CD4-positive, CD25-positive, alpha-beta regulatory T cell (primary cell): ENCODE measurements at places on chromosomes 16 and 17. TPM values are rescaled to one million over a fixed set of nuclear protein-coding genes. Genes with fewer than 3 reads are reported as not detected.
A peak's percentile ranks its signal among the peaks of the same experiment; 100 is the strongest.

- no peak for DNase-seq
Measured at GRCh38 chr17:3221850-3222249, 14.4 kb downstream of the OR1A1 start.

DNA sequence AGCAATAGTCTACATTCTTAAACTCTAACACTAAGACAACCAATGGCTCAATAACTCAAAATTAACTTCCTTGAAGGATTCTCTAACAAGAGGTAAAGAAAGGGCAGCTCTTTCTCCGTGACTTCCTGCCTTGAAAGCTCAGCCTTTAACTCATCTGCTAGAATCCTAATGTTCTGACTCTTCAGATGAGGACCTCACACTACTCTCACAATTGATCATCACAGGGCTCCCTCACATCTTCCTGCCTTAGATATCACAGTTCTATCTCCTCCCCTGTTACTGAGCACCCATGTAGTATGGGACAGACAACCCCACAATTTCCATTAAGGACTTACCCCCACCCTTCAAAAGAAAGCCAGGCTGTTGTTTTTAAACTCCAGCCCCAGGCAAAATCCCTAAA is 33.5 kb downstream of the SMURF2 start:
- no peak for DNase-seq

The CNTNAP4 gene
- not detected for total RNA-seq

The E4F1 gene
- 38.7 TPM for total RNA-seq

The TPPP3 gene
- not detected for total RNA-seq

DNA sequence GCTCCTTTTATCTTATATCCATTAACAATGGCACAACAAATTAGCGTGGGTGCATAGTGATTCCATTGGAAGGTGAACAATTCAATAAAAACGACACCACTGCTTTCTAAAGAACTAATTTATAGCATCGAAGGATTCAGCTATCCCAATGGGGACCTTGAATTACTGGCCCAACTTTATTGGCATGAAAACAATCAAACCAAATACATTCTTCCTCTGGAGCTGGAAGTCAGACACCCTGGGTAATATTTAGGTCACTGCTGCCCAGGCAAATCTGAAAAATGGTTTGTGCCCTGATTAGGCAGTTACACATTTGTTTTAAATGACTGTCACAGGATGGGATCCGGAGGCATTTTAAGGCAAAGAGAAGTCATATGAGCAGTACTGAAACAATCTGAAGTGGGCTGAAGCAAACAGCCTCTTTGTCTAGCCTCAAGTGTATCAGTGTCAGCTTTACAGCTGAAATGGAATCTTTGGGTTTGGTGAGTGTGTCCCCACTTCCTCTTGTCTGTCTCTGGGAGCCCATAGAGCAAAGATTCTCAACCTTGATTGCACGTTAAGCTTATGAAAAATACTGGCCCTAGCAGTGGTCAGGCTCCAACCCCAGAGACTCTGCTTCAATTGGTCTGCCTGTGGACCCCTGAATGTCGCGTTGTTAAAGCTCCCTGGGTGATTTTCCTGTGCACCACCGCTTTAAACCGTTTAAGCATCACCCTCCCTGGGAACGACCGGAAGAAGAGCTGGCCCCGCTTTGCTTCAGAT is 30.3 kb downstream of the CDK5R1 start:
- no peak for DNase-seq

- DNase-seq, result no peak
Measured at GRCh38 chr17:61401389-61402072, 1.9 kb downstream of the TBX2 start.

The KRT27 gene
- not detected for total RNA-seq

DNA sequence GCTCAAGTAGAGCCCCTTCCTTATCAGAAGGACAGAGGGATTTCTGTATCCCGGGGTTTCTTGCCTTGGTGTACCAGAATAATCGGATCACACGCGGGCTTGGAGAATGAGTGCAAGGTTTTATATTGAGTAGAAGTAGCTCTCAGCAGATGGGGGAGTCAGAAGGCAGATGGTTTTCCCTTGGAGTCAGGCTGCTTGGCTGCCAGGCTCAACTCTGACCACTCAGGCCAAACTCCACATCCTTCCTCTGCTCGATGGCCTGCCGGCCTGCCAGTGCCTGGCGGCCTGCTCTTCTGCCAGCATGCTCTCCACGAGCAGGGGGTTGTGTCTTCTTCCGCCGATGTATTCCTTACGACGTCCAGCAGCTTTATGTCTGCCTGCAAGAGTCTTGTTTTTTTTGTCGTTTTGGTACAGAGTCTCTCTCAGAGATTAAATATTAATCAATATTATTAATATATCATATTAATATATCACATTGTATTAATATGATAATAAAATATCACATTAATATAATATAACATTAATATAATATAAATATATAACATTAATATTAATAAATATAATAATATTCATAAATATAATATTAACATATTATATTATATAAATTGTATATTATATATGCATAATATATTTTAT is 229.2 kb upstream of the WSCD1 start:
- no peak for DNase-seq

The HBM gene
- not detected for total RNA-seq

DNA sequence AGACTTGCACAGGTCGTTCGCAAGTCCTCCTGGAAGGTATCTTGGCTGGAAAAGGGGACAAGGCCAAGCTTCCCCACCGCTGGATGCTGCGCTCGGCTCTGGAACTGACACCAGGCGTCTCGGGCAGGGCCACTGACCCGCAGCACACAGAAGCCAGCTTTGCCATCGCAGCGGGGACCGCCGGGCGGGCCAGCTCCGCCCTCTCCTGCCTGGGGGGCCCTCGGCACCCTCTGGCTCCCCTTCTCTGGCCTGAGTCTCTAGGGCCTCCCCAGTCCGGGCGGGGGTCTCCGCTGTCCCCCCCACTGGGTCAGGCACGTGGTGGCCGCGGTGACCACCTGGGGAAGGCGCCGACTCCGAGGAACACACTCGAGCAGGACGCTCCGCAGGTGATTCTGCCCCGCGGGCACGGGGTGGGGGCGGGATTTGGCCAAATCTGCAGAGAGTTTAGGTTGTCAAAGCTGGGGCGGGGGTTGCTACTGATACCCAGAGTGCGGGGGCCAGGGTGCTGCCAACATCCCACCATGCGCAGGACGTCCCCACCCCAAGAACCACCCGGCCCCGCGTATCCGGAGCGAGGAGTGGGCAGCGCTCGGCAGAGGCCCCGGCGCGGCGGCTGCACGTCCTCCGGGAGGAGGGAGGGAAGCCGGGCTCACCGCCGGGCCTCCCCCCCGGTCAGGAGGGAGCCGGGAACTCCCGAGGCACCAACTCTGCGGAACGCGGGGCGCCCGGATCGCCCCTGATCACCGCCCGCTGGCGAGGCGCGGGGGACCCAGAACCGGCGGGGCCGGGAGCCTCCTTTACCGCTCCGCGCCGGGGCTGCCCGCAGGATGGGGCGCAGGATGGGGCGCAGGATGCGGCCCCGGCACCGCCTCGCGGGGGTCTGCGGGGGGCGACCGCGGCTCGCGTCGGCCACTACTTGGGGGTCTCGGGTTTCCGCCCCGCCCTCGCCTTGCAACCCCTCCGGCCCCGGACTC is 744 bp upstream of the METRNL start:
- peak; percentile 19 for DNase-seq

The ZP2 gene
- not detected for total RNA-seq

- DNase-seq, result no peak
Measured at GRCh38 chr17:49862781-49863331, 15.0 kb upstream of the TAC4 start.

DNA sequence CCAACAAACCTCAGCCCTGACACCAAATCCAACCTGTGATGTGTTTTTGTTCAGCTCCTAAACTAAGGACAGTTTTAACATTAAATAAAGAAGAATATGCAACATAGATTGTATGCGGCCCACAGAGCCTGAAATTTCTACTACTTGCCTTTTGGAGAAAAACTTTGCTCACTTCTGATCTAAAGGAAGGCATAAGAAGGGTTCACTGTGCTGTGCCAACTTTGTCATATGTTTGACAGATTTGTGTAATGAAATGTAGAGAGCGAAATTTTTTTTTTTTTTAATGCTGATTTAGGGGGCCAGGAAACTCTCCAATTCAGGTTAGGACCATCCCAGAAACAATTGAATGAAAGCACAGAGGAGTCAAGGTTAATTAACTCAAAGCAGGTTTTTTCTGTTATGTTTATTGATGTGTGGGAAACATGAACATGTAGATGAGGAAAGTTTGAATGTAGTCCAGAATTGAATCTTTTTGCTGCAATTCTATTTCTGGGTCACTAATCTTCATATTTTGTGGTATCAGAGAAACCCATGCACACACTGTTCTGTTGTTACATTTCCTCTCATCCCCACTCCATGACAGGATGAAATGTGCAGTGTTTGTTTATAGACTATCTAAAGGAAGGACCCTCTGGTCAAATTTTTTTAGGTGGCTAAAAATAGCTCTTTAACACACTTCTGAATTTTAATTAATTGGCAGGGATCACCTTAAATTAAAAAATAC is 71.5 kb downstream of the TAOK1 start:
- DNase-seq, result no peak

The KRT32 gene
- total RNA-seq, result not detected

DNA sequence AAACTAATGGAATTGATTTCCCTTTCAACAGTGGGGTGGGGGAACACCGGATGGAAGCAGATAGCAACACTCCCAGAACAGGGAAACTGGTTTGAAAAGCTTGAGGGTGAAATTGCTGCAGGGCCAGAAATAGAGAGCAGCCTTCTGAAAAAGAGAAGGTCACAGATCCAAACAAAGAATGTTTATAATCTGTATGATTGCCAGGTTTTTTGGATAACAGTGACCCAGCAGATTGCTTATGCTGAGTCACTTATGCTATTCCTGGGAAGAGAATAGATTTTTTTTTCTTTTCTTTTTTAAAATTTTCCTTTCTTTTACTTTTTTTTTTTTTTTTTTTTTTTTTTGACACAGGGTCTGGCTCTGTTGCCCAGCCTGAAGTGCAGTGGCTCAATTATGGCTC is 641.3 kb downstream of the KCNJ2 start:
- no peak for DNase-seq

DNA sequence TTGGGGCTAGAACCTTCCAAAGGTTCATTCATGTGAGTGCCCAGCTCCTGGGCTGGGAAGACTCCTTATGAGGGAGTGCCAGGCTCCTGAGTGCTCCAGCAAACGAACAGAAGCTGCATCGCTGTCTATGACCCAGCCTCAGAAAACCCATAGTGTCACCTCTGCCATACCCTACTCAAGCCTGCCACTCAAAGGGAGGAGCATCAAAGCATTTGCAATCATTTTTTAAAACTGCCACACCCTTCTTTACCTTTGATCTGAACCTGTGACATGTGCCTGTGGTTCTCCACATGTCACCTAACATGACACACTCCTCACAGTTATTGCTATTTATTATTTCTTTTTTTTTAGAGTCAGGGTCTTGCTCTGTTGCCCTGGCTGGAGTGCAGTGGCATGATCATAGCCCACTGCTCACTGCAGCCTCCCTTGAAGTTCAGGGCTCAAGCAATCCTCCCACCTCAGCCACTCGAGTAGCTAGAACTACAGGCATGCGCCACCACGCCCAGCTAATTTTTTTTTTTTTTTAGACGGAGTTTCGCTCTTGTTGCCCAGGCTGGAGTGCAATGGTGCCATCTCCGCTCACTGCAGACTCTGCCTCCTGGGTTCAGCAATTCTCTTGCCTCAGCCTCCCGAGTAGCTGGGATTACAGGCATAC is 7.3 kb upstream of the KDM8 start:
- DNase-seq, result peak; percentile 88

GRCh38 chr16:30927789-30928378 is 4.5 kb downstream of the FBXL19 start:
- no peak for DNase-seq

- no peak for DNase-seq
Measured at GRCh38 chr16:4548124-4548523, 8.0 kb upstream of the C16orf96 start.

DNA sequence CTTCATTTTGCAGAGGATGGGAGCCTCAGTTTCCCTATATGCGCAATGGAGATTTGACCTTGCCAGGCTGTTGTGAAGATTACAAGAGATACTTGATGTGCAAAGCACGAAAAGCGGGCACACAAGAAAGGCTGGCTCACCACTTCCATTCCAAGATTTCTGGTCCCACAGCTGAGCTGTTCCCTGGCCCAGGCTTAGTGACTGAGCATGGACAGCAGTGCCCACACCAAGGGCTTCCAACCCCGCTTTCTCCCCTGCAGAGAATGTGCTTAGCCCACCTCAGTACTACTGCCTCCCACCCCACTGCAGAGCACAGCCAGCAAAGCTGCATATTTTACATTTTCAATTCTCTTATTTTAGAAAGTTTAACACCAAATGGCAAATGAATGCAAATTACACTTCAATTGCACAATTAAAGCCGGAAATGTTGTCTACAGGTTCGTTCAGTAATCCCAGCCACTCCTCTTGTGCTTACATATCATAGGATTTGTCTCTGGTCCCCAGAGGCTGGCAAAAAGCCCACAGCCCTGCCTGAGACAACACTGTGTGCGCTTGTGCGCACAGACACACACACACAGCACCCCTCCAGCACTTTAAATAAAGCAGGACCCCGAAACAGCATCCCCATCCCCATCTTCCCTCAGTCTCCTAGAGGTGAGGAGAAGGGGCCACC is 51.8 kb downstream of the VAC14 start:
- DNase-seq, result no peak

The ATP2C2 gene
- not detected for total RNA-seq

The GOT2 gene
- 28.7 TPM for total RNA-seq

The CNGB1 gene
- not detected for total RNA-seq

- DNase-seq, result no peak
Measured at GRCh38 chr16:50822671-50823070, 80.8 kb downstream of the CYLD start.

DNA sequence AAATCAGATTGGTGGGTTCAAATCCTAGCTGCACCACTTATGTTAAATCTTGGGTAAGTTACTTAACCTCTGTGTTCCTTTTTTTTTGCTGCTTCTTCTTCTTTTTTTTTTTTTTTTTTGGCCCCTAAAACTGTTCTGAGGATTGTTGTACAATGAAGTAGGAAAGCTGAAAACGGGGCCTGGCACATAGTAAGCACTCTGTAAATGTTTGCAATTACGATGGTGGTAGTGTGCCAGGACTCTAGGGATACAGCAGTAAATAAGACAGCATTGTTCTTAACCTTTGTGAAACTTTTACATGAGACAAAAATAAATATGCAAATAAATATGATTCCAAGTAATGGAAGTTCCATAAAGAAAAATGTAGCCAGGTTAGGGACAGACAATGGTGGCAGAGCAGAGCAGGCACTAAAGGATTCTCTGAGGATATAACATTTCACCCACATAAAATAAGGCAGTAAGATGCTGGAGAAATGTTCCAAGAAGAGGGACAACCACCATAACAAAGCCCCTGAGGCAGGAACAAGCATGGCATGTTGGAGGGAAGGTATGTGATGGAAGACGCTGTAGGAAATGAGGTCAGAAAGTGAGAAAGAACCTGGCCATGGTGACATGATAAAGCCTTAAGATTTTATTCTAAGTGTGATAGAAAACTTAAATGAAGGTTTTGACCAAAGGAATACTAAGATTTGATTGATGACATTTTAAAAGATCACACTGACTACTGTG is 127.3 kb downstream of the NLK start:
- no peak for DNase-seq

The NRN1L gene
- 2.7 TPM for total RNA-seq

- DNase-seq, result no peak
Measured at GRCh38 chr16:60073376-60073775, 1339.3 kb upstream of the GOT2 start.

GRCh38 chr17:79219208-79219935 is 144.7 kb downstream of the ENGASE start:
- no peak for DNase-seq
